AG09319 (cell line): ENCODE measurements at places on chromosomes 3 and 15.

DNA sequence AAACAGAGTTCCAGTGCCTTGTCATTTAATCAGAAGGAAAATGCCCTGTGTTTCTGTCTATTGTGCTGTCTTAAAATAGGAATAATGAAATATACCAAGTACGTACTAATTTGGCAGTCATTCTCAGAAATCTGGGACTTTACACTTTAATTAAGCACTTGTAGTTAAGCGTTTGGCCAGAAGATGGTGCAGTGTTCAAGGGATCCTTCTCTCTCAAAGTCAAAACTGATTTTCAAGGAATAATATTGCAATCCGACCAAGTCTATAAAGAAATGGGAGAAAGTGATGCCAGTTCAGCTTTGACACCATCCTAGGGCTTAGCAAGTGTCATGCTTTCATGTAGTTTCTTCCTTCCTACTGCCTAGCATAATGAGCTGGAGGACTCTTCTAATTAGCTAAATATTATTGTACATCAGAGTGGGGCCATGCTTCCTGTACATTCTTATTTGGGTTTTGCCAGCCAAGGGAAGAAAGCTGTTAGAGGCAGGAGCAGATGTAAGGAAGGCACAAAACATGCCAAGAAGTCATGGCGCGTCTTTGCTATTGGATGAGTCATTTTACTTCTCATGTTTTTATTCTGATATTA is 64.8 kb downstream of the SAMMSON start:
- peak; percentile 3 for DNase-seq

DNA sequence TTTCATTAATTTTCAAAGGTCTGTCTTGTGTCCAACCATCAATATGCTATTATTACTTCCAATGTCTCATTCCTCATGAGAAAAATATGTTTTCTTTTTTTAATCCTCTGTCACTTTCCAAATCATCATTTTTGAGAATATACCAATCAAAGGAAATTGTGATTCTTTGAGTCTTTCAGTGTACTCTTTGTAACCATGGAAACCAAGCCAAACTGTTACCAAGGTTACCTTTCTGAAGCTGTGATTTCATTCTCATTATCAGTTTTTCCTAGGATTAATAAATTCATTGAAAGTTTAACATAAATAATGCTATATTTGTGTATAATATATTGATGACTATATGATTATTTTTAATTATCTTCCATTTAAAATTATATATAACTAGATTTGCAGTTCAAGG is 16.6 kb upstream of the PLSCR5 start:
- no peak for DNase-seq

DNA sequence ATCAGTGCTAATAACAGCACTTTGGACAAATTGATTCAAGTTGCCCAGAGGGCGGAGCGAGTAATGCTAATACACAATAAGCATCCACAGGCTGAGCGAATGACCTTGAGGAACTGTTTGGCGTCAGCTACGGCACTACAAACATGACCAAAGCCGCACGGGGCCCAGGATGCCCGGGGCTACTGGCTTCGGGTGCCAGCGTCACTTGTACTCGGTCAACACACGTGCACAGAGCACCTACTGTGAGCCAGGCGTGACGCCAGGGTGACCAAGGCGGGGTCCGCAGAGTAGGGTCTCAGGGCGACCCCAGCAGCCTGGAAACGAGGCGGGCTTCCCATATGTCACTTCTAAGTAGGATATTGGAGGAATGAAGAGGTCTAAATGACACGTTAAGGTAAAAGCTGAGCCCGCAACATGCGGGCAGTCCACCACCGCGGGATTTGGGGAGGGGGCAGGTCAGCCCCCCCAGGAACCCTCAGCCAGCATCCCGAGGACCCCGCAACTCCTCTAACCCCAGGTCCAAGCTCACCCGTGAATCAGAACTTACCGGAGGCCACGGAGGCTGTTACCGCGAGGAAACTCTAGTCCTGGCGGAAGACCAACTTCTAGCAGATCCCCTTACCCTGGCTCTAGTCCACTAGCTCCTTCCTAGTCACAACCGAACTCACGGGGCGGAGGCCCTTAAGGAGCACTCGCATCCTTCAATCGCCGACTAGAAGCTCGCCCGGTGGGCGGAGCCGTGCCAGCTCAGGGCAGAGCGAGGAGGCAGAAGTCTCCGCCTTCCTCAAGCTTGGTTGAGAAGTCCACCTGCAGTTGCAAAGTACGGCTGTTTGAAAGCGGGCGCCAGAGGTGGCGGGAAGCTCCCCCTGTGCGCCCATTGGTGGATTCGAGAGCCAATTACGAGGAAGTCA is at the start of gene CEP152:
TSS of gene CEP152 (minus strand) at position 656 of the 911 bp plus-strand sequence. CDS start 5,420 bp downstream, outside the sequence.
- peak; percentile 98 for DNase-seq

GRCh38 chr15:71811036-71811736 is 832 bp downstream of the NR2E3 start:
- DNase-seq, result no peak

DNA sequence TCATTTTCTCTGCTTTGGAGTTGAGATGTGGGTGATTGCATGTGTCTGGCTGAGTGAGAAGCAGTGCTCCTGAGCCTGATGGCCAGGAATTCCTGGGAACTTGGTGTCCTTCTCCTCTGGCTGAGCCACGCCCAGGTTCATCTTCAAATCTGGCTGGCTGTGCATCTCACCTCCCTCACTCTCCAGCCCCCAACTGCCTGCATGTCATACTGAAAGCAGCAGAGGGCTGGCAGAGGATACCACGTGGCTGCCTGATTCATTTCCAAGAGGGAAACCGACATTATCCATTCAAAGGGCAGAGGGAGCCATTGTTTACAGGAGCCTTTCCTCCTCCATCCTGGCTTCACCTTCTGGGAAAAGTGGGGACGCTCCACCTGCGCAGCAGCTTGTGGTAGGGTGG is 57.4 kb downstream of the ABHD5 start:
- no peak for DNase-seq

DNA sequence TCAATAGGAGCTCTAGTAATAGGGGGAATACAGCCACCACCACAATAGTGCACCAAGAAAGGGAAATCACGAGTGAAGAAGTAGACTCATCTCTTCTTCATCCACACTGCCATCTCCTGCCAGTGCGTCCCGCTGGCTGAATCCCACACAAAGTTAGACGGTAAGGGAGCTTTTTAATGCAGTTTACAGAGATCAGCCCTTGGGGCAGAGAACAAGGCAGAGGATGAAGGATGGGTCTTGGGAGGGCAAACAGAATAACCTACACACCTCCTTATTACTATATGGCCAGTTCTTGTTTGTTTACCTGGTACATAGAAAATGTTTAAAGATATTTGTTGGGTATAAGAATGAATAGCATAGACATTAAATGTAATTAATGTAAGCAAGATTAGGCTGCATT is 11.0 kb upstream of the DPH6 start:
- DNase-seq, result no peak

- DNase-seq, result no peak
Observed at GRCh38 chr3:63029921-63030320, 154.7 kb upstream of the CADPS start.

DNA sequence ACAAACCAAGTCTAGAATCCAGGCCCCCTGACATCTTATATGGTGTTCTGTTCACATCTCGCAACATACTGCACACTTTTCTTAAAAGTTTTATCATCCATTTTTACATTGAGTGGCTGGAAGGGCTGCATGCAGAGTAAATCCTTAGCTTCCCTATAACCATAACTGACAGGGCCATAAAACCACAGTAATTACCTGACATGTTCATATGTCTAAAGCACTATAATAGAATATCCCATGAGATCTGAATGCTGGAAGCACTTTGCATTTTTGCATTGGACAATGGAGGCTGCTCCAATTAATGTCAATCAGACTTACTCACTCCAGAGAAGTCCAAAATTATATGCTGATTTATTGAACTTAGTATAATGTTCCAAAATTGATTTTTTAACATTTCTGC is 86.6 kb upstream of the HES1 start:
- DNase-seq, result no peak

GRCh38 chr3:61371123-61371522 is 119.9 kb upstream of the FHIT start:
- DNase-seq, result no peak

DNA sequence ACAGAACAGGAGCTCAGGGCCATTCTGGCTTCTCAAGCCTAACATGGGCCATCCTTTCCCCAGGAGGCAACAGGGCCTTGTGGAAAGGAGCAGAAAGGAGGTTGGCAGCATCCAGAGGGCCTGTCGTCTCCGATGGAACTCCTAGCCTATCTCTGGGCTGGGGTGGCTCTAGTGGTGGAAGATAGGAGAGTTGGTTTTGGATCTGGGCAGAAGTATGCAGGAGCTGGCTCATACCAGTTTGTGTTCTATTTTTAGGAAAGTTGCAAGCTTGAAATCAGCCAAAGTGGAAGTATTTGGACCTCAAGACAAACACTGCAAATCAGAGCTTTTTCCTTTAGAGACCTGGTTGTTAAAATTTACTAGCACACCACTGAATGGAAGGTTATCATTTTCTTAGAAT is 35.4 kb upstream of the XCR1 start:
- no peak for DNase-seq

- no peak for DNase-seq
Observed at GRCh38 chr3:46912986-46913385, 35.5 kb downstream of the PTH1R start.

DNA sequence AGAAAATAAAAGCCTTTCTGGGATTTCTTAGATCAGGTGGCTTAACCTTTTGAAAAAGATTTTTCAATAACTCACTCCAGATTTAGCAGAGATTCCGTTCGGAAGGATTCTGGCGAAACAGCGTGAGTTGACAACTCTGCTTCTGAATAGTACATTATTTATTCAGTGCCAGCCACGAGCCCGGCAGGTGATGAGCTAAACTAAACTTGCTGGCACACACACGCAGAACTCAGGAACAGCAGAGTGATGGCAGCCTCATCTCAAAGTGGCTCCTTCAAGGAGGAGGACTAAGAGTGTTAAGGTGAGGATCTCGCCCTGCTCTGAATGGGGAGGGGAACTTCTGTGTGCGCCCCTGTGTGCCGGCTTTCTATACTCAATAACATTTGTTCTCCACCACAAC is 114.3 kb downstream of the FAM43A start:
- DNase-seq, result no peak

GRCh38 chr3:162437480-162437879 is 940.9 kb downstream of the OTOL1 start:
- DNase-seq, result no peak

- no peak for DNase-seq
Observed at GRCh38 chr3:100877286-100877685, 115.9 kb downstream of the ABI3BP start.

DNA sequence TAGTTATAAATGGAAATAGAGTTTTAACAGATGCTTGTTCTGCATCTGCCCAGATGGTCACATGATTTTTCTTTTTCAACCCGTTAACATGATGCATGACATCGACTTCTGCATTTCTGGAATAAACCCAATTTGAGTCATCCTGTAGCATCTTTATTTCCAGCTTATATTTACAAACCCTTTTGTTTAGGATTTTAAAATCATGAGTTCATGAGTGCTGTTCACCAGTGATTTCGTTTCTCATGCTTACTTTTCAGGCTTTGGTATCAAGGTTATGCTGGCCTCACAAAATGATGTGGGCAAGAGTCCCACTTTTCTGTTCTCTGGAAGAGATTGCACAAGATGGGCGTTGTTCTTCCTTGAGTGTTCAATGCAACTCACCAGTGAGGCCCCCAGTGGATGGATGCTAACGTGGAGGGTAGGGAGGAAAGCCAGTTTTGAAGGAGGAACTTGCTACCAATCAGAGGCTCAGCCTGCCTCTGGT is 5.2 kb downstream of the HRH1 start:
- DNase-seq, result peak; percentile 83

GRCh38 chr3:87969620-87970019 is 89.2 kb downstream of the CGGBP1 start:
- no peak for DNase-seq

DNA sequence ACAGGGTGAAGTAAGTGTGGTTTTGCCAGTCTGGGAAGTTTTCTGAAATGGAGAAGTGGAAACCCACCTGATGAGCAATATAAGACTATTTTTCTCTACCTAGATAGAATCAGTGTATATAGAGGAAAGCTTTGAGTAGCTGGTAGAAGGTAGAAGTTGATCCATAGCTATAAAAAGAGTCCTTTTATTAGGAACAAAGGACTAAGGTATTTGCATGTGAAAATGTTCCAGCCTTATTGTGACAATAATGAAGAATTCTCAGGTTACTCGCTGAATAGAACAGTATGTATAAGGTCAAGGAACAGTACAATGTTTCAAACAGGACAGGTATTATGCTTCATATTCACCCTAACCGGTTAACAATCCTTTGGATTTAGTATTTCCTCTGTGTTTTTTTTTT is 972.2 kb downstream of the OTOL1 start:
- no peak for DNase-seq

DNA sequence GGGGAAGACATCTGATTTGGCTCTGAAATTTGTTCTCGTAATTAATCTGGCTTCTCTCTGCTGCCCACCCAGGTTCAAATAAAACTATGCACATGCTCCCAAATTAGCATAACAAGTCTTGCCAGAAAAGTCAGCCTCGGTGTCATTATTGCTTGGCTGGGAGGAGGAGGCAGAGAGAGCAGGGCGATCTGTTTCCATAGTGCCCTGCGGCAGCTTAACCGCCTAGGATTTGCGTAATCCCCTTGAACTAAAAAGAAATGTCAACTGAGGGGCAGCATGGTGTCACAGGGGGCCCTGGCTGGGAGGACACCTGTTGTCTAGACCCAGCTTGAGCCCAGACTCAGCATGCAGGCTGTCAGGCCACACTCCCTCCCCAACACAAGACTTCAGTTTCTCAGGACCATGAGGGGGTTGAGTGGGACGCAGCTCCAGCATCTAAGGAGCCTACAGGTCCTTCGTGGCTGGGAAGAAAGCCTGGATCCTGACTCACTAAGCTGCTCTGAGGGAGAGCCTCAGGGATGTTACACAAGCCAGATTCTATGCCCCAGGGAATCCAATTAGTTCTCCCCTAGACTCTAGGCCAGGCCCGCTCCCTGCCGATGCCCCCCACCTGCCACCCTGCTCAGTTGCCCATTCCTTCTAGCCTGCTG is 17.3 kb downstream of the MRPS11 start:
- DNase-seq, result peak; percentile 40

GRCh38 chr15:92971713-92972112 is 71.6 kb downstream of the CHD2 start:
- DNase-seq, result no peak

DNA sequence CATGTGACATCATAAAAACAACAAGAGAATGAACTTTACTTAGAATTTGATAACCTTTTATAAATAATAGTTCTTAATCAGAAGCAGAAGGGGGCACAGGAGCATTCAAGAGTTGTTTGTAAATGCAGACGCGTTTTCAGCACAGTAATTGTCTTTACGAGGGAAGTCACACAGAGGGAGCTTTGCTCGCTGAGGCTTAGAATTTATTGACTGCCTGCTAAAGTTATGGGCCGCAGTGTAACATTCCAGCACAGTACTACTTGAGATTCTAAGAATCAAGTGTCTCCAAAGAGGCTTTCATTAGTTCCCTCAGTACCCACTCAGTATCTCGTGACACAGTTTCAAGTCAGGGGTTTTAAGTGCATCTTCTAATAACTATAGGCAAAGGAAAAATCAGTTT is 288.7 kb downstream of the NR2F2 start:
- no peak for DNase-seq

GRCh38 chr15:37880009-37880834 is 54.2 kb upstream of the TMCO5A start:
- DNase-seq, result peak; percentile 11

- DNase-seq, result no peak
Observed at GRCh38 chr3:52208556-52208955, 10.6 kb downstream of the ALAS1 start.
